Mesenchymal stem cell (in vitro differentiated cells and primary cell): ENCODE measurements at places on chromosomes 1 and 21.
A peak's percentile ranks its signal among the peaks of the same experiment; 100 is the strongest.

DNA sequence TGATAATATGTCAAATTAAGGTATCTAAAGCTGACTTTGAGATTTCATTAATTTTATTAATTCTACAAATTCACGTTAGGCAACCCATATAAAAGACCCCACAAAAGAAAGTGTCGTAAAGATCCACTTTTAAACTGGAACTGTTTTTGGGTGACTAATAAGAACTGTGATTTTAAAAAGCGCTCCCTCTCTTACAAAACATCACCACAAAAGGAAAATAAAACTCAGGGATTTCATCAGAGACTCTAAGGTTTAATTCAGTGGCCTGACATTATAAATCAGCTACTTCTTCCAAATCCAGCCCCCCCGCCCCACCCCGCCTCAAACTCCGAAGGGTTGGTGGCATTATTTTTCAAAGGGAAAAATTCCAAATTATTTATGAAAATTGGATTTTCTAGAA is 2.7 kb downstream of the COL24A1 start:
- DNase-seq, result no peak

GRCh38 chr1:116257836-116258235 is 115.2 kb upstream of the ATP1A1 start:
- no peak for DNase-seq

GRCh38 chr1:42784946-42785693 is at the start of gene TMEM269:
Gene TMEM269 (plus strand): TSS chr1:42784991. CDS start chr1:42789894, 4,903 bp downstream.
- no peak for DNase-seq

DNA sequence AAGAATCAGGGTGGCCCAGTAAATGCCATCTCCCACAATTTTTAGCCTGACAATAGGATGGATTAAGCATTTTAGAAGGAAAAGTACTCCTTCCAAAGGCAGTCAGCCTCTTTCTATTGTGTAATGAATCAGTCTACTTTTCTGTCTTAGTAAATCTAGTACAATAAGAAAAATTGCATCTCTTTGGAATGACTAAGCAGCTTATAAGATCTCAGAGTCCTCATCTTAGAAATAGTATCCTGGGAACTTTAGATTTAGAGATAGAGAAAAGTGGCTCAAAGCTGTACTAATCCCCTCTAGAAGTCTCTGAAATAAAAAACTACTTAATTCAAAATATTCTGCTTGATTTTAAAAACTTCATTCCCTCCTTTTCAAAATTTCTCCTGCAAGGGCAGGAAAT is 81.4 kb downstream of the SLC44A5 start:
- peak; percentile 25 for DNase-seq

- peak; percentile 40 for DNase-seq
These were observed 29.9 kb downstream of the FUBP1 start for GRCh38 chr1:77948841-77949424.

- peak; percentile 64 for DNase-seq
These were observed 472.7 kb downstream of the PTPRU start for GRCh38 chr1:29708796-29709703.

DNA sequence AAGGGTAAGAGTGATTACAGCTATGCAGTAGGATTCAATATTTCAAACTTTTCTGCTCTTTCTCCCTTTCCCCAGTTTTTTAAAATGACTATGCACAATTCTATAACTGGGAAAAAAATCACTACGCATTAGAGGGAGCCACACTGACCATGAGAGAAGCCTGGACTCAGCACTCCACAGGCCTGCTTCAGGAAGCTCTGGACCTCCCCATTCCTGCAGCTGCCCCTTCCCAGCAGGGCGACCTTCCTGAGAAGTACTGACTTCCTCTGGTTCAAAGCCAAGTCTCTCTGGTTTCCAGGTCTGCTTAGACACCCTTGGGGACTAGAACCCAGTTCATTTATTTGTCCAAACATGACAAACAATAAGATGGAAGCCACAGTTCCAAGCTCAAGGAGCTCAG is 42.0 kb upstream of the CLSTN1 start:
- DNase-seq, result no peak

DNA sequence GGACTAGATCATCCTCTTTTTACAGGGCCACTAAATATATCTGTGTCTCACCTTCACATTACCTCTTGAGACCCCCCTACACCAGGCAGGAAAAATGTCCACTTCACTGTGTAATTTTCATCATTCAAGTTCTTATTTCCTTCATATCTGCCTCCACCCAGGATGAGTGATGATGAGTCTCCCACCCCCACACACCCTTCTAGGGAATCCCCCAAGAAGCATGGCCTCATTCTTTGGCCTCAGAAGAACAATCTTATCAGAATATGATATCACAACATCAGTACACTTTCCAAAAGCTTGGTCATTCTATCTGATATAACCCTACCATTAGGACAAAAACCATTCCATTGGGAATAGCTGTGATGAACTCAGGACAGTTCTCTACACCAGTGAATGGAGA is 170.3 kb upstream of the DUSP10 start:
- DNase-seq, result no peak

GRCh38 chr1:26388791-26389445 is 16.4 kb upstream of the ZNF683 start:
- no peak for DNase-seq

DNA sequence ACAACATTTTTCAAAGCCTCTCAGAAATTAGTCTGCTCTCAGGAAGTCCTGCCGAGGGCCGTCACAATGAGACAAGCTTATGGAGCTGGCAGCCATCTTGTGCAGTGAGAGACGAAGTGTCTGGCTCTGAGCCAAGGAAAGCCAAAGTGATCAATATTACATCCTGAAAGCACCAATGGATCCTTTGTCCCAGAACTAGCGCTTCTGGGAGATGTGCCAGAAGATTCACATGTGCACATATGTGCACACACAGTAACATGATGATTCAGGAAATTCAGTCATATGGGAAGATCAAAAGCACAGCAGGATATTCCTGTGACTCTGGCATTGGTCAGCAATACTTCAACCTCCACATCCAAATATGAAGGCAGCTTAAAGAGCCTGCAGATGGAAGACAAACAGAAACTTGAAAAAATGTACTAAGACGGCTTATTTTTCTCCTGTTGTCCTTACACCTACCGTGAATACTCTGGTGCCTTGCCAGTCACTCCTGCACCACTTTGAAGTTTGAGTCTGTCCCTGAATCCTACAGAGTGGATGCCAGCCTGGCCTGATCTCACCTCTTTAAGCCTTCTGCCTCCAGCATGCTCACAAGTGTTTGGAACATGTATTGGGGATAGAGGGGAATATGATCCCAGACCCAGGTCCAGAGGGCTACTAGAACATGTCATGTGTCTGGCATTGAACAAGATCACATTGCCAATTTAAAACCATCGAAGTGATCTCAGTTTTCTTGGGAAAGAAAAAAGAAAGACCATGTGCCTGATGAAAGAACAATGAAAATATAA is 44.5 kb upstream of the PRRX1 start:
- no peak for DNase-seq

GRCh38 chr1:28887419-28887834 is 26.9 kb upstream of the EPB41 start:
- DNase-seq, result peak; percentile 29

- DNase-seq, result no peak
These were observed 49.5 kb upstream of the NPL start for GRCh38 chr1:182740120-182740519.

DNA sequence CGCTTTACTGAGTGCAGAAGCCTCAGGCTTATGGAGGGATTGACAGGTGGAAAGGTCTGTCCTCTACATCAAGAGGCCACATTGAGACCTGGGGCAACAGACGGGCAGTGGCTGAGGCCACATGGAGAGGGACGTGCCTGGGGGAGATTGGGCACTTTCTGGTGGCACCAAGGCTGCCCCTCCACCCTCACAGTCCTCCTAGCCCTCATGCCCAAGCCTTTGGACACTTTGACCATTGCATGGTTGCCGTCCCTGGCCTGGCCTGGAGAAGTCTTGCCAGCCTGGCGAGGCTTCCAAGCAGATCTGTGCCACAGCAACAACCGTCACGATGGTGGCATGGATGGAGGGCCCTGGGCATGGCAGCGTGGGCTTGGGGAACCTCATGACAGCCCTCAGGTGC is 192.1 kb upstream of the VAMP3 start:
- DNase-seq, result no peak

- no peak for DNase-seq
These were observed 35.1 kb upstream of the IFNGR2 start for GRCh38 chr21:33368124-33368523.

DNA sequence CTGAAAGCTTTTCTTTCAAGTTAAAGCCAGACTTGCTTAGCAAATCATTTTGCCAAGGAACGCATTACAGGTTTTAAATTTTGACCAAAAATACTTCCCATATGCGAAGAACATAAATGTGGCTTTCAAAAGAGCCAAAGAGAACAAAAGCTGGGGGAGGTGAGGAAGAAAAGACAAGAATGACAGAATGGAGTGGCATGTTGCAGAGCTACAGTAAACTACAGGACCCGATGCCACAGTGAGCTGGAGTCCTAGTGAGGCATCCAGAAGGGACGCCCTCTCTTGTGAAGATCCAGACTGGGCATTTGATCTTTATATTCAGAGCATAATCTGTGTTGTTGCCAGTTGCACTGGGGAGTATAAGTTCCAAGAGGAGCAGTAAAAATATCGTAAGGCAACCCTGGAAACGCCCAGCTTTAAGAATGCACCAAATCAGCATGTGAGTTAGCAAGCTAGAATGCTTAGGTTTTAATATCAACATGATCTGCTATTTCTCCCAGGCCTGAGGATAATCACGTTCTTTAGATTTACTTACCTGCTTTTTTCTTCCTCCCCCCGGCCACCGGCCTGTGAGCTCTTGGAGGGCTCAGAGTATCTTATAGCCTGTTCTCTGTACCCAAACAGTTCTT is 48.4 kb upstream of the HOOK1 start:
- no peak for DNase-seq

DNA sequence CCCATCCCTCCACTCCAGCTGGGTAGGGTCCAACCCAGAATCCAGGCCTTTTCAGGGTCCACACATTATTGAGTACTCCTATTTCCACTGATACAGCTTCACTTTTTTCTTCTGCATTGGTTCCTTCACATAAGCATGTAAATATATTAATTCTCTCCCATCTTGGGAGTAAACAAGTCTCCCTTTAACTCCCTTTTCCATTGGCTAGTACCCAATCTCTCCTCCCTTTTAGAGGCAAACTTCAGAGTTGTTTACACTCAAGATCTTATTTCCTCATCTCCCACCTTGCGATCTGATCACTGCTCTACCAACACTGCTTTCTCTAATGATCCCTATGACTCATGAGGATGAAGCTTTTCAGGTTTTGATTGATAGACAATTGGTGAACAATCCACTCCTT is 20.3 kb downstream of the DMAP1 start:
- no peak for DNase-seq

- no peak for DNase-seq
These were observed 2.2 kb upstream of the KRTAP10-6 start for GRCh38 chr21:44594406-44594916.

GRCh38 chr1:106921186-106921585 is 135.3 kb upstream of the PRMT6 start:
- no peak for DNase-seq

DNA sequence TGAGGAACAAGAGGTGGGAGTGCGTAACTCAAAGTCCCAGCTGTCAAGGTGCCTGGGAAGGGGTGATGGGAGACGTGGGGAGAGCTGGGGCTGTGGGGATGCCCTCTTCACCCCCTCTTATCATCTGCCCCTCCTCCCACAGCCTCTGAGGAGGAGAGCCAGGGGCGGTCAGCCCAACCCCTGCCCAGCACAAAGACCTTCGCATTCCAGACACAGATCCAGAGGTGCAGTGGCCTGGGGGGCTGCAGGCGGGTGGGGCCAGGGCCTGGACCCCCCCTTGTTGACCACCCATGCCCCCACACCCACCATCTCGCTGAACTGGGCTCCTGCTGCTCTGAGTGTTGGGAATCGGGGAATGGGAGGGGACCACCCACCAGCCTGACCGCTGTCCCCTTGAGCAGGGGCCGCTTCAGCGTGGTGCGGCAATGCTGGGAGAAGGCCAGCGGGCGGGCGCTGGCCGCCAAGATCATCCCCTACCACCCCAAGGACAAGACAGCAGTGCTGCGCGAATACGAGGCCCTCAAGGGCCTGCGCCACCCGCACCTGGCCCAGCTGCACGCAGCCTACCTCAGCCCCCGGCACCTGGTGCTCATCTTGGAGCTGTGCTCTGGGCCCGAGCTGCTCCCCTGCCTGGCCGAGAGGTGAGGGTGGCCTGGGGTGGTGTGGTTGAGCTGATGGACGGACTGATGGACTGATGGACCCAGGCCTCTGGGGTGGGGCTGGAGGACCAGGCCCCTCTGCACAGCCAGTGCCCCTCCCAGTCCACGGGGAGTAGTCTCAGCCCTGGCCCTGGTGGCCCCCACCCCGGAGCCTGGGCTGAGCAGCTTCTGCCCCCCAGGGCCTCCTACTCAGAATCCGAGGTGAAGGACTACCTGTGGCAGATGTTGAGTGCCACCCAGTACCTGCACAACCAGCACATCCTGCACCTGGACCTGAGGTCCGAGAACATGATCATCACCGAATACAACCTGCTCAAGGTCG is 29.7 kb downstream of the TRIM11 start:
- no peak for DNase-seq

- DNase-seq, result peak; percentile 77
These were observed 10.3 kb downstream of the LMNA start for GRCh38 chr1:156124557-156125483.

GRCh38 chr1:245058882-245059281 is 95.9 kb upstream of the KIF26B start:
- no peak for DNase-seq

DNA sequence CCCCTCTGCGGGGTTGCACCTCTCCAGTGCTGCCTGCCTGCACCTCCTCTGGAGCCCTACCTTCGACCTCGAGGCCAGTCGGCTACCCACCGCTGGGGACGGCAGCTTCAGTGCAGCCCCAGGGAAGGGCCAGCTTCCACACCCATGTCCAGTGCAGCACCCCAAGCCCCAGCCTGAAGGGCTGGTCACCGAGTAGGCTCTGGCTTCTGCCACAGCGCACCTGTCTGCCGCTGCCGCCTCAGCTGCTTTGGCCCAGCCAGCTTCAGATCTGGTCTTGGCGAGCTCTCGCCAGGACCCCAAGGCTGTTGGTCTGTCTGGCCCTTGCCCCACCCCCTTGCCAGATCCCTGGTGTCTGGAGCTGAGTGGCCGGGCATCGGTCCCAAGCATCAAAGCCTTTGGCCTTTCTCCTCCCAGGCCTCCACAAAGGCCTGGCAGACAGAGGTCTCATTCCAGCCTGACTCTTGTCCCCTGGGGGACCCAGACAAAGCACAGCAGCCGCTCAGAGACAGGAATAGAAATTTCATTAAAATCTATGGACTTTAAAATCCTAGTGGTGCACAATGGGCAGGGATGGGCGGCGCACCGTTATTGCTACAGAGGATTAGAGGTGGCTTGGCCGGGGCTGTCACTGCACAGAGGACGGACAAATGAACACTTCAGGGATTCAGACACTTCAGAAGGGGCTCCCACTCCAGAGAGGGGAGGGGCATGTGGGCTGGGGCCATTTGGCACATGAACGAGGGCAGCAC is 4.8 kb downstream of the CCDC24 start:
- no peak for DNase-seq

GRCh38 chr1:186903374-186904136 is 74.8 kb downstream of the PLA2G4A start:
- DNase-seq, result no peak
